Thoracic aorta (tissue), 2 donors: ENCODE measurements at places on chromosomes 11 and 22.

GRCh38 chr22:24338726-24339451, 68.3 kb downstream of the SPECC1L start:
- DNase-seq = no peak

DNA sequence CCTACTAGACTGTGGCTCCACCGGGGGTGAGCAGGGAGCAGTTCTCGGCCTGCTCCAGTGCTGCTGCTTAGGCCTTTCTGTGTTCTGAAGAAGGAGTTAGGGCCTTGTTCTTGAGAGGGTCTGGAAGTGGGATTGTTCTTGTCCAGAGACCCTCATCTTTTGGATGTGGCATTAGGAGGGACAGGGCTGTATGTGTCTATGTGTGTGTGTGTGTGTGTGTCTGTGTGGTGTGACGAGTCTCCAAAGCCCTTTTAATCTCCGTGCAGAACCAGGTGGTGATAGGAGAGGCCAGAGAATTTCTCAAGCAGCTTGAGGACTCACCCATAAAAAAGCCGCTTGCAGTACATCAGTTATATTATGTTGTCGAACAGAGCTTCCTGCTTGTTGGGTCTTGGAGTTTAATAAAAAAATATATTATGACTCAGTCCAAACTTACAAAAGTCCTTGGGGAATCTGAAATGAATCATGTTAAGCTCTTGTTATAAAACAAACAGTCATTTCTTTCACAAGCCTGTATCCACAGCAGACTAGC, 196.5 kb downstream of the TENM4 start:
- no peak for DNase-seq

DNA sequence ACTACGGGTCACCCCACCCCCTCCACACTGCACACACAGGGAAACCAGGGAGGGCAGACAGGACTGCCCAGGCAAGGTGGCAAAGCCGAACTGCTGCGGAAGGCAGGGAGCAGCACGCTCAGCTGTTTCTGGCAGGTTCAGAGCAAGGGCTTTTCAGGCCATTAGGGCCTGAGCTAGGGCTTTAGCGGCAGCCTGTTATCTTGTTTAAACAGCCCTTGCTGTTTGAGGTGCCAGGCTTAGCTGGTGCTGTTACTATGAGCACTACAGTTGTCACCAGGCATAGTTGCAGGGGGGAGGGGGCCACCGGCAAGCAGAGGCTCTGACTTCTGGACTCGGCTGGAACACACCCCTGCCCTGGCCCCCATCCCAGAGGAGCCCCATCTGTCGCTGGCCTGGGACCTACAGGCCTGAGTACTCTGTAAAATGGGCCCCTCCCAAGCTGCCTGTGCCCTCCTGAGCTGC, 34.9 kb downstream of the RSPH14 start:
- no peak for DNase-seq

DNA sequence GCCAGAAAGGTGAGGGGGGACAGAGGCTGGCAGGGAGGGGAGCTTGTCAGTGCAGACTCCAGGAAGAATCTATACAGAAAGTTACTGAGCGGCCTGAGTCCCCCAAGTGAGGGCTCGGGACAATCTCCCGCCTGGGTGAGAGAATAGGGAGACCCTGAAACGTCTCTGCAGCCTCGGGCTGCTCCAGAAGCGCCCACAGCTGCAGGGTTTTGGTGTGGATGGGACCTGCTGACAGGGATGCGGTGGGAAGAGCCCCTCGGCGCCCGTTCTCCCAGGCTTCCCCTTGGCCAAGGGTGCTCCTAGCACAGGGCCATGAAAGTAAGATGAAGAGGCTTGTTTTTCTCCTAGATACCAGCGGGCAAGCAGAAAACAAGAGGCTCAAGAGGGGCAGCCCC, 743 bp upstream of the RCE1 start:
- no peak for DNase-seq

GRCh38 chr11:65547446-65548125, 10.6 kb downstream of the LTBP3 start:
- no peak for DNase-seq

- no peak for DNase-seq
Measured at GRCh38 chr11:26801601-26802000, 79.7 kb upstream of the SLC5A12 start.

DNA sequence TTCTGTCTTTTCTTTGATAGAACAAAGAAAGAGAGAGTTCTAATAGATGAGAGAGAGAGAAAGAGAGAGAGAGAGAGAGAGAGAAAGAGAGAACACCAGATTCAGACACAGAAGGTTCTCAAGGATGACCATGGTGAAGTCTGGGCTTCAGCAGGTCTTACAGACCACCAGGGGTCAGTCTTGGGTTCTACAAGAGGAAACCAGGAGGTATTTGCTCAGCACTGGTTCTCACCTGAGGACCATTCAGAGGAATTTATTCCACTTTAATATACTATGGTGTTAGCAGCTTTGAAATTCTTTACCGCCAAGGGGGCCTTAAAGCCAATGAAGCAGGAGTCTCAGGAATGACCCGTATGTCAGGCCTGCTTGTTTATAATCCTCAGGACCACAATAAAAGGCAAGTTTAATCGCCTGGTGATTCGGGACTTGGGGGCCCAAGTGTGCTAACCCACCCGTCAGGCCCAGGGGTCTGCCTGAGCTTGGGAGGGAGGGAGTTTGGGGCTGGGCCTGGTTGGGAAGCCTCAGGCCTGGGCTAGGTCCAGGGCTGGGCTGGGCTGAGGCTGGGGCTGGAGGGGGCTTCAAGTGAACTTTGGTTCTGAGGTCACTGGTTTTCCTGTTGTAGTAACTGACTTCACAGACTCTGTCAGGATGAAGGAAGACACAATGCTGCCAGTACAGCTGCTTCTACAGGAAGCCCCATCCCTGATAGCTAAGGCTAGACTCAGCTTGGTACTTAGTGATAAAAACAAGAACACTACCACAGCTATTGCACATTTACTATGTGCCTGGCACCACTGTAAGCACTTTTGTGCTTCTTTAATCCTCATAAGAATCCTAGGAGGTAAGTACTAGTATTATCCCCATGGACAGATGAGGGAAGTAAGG, 179.2 kb upstream of the ZBED5 start:
- DNase-seq = no peak

DNA sequence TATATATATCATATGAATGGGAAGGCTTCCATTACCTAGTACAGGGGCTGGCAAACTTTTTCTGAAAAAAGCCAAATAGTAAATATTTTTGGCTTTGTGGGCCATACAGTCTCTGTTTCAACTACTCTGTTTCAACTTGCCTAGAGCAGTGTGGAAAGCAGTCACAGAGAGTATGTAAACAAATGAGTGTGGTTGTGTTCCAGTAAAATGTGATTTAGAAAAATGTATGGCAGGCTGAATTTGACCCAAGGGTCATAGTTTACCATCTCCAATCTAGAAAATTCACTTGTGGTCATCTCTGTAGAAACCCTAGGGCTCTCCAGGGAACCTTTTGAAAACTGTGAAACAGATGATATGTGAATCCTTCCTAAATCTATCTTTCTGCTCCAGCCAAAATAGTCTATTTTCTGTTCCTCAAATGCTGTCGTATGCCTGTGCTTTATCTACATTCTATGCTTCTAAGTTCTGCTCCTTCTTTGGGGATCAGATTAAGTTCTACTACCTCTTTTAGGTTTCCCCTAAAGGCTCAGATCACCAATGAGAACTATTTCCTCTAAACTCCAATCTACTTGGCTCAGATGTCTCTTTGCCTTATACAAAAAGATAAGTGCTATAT, 356.2 kb downstream of the METTL15 start:
- no peak for DNase-seq

GRCh38 chr11:116421529-116422185, 351.1 kb downstream of the BUD13 start:
- DNase-seq = no peak

DNA sequence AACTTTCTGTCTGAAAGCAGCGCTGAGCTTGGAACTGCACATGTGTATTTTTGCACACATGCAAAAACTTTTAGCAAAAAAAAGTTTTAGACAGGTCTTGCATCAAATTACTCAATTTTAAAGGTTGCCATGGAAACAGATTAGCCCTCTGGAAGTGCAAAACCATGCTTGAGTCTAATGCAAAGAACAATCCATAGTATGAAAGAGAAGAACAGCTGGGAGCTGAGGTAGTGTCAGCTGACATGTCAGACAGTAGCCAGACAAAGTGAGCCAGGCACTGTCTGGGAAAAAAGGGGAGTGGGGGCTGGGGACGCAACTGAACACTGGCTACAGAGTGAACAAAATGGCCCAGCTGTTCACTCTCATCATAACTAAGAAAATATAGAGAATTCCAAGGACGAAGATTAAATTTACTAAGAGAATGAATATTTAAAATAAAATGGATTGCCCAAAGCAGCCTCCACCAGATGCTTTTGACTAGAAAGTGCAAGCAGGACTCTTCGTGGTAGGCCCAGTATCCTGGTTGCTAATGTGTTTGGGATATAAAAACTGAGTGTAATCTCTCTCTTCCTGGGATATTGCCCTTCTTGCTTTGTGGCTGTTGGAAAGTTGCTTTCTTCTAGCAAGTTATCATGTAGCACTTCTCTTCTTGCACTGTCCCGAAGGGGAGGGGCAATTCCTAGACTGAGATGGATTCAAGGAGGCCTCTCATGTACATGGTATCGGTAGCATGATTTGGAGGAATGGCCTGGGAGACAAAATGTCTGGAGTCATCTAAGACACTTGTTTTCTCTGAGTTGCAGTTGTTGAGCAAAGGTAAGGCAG, 434.1 kb upstream of the FAT3 start:
- no peak for DNase-seq

- DNase-seq = no peak
Measured at GRCh38 chr22:29457730-29458129, 19.3 kb downstream of the RFPL1 start.

GRCh38 chr11:78467931-78468330, 50.3 kb upstream of the GAB2 start:
- DNase-seq = no peak

DNA sequence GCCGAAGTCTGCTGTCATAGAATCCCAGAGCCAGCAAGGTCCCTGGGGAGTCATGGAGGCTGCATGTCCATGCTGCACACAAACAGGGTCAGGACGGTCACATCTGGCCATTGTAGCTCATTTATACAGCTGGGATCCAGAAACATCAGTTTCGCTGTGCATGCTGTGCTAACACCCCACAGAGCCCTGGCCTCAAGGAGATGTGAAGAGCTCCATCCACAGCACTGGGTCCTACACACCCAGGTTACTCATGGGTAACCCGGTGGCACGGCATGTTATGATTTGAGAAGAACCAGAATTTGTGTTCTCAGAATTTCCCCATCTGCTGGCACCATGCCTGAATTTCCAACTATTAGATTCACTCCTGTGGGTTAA, 146.3 kb upstream of the ARHGAP20 start:
- DNase-seq = no peak

DNA sequence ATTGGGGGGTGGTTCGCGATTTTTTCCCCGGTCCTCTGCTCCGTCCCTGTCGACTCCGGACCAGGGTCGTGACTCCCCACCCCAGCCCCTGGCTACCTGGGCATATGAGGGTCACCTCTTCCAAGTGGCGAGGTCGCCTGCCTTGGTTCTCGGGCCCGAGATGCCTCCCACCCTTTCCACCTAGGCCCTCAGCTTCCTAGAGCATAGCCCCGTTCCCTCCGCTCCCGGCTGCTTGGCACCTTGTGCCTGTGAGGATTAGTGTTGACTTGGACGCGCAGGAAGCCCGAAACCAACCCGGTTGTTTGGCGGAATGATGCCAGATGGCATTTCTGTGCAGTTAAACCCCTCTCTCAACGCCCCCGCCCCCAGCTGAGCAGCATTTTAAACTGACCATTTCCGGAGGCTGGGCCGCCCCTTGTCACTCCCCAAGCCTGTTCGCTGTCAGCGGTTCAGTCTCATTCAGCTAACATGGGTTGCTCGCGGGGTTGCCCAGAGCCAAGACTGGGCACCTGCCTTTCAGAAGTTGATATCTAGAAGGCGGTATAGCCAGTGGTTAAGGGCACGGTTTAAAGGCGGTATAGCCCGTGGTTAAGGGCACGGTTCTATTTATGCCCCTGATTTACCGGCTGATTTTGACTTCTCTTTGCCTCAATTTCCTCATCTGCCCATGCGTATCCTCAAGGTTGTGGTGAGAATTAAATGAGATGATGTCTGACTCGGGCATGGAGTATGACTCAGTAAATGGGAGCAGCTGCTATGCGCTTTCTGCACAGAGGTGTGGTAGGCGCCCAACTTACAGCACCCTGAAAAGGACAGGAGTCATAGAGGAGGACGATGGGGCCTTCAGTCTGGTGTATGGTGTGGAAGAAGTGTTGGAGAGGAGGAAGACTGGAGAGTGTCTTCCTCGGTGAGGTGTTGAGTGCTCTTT, 639 bp downstream of the INCENP start:
- no peak for DNase-seq

GRCh38 chr11:133601641-133602040, 69.3 kb upstream of the OPCML start:
- no peak for DNase-seq

- DNase-seq = no peak
Measured at GRCh38 chr11:94449029-94449428, 44.6 kb downstream of the MRE11 start.

GRCh38 chr22:40726514-40726913, 47.2 kb downstream of the MCHR1 start:
- DNase-seq = no peak

GRCh38 chr11:68331338-68331947, 19.1 kb downstream of the LRP5 start:
- no peak for DNase-seq

DNA sequence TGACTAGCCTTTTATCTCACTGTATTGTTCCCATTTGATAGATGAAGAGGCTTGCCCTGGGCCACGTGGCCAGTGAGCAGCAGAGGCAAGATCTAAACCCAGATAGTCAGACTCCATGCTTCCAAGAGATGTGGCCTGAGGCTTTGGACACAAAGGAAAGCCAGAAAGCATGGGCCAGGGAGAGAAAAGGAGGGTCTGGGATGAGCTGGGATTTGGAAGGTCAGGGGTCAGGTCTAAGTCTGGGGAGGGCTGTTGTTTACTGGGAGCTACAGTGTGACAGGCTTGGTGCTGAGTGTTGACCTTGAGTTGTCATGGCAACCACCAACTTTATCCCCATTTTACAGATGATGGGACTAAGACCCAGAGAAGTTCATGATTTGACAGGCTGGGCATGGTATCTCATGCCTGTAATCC, 2.1 kb downstream of the SLC35E4 start:
- no peak for DNase-seq

- DNase-seq = no peak
Measured at GRCh38 chr11:69707176-69707575, 3.4 kb upstream of the FGF19 start.

DNA sequence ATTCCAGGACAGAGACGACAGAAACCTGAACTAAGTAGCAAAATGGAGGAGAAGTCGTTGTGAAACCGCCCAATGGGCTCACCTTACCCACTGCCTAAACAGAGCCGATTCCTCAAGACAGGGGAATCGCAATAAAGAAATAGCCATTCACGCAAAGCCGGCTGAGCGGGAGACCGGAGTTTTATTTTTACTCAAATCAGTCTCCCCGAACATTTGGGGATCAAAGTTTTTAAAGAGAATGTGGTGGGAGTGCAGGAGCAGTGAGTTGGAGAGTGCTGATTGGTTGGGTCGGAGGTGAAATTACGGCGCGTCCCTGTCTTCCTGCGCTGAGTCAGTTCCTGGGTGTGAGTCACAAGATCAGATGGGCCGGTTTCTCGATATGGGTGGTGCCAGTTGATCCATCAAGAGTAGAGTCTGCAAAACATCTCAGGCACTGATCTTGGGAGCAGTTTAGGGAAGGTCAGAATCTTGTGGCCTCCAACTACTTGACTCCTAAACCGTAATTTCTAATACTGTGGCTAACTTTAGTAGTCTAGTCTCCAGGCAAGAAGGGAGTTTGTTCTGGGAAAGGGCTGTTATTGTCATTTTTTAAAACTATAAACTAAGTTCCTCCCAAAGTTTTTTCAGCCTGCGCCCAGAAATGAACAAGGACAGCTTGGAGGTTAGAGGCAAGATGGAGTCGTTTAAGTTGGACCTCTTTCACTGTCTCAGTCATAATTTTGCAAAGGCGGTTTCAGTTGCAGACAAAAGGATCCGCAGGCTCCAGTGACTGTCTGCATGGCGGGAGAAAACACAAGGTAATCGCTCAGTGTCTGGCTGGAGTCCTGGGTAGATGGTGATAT, 34.1 kb downstream of the OR4D9 start:
- no peak for DNase-seq
